ENCODE measurements at places on chromosomes 5 and 9.
A peak's percentile ranks its signal among the peaks of the same experiment; 100 is the strongest.

GRCh38 chr5:66012271-66012670, 85.9 kb downstream of the ERBIN start:
- no peak for DNase-seq

DNA sequence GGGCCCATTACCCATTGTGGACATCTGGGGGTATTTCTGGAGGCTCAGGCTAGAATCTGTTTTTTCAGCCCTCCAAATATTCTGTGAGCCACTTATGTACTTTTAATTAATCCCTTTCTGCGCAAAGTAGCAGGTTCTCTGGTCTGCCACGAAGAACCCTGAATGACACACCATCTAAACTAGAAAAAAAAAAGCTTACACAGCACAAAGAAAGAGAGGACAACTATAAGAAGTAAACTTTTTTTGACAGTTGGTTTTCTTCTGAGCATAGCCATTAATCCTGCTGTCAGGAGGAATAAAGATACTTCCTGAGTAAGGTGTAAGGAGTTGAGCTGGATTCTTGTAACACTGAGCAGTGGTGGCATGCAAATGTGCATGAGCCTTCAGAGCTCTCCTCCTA, 327.5 kb downstream of the TMEM232 start:
- DNase-seq, result no peak

DNA sequence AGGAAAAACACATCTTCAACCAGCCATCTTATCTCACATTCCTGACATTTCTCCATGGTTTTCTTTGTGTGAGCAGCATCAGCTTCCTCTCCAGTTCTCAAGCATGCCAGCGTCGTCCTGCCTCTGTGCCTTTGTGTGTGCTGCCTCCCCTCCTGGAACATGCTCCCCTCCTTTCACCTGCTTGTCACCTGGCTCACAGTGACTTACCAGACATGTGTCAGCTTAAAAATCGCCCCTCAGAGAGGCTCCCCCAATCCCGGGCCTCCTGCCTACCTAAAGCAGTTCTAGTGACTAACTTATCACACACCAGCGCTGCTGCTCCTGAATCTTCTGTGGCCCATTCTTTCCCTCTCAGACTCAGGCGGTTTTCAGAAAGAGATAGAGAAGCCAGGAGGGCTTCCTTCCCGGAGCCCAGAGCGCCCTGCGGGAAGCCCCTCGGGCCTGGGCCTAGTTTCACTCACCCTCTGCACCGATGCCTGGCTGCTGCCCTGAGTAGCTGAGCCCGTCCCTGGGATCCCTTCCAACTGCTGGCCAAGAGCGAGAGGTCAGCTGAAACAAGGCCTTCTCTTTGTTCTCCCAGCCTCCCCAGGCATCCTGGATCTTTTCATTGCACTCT, 51.1 kb upstream of the MVB12B start:
- no peak for DNase-seq

DNA sequence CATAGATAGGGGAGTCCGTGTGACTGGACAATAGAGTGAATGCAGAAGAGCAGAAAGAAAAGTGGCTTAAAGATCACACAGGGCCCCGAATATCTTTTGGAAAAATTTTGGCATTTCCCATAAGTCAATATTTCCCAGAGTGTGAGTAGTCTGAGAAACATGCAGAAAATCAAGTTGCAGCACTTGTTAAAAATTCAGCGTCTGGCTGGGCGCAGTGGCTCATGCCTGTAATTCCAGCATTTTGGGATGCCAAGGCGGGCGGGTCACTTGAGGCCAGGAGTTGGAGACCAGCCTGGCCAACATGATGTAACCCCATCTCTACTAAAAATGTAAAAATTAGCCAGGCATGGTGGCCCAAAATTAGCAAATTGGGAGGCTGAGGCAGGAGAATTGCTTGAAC, 227.0 kb downstream of the DRD1 start:
- no peak for DNase-seq

GRCh38 chr9:38441347-38442085, 17.3 kb upstream of the IGFBPL1 start:
- no peak for DNase-seq

- DNase-seq, result peak; percentile 79
These were observed 9.4 kb downstream of the ERAP2 start for GRCh38 chr5:96885518-96886338.

- DNase-seq, result no peak
These were observed 470.7 kb upstream of the DMAC1 start for GRCh38 chr9:8270235-8270634.

- no peak for DNase-seq
These were observed 273.4 kb downstream of the CSNK1G3 start for GRCh38 chr5:123785162-123786071.

- DNase-seq, result no peak
These were observed 972.6 kb upstream of the EDIL3 start for GRCh38 chr5:85357309-85357708.

DNA sequence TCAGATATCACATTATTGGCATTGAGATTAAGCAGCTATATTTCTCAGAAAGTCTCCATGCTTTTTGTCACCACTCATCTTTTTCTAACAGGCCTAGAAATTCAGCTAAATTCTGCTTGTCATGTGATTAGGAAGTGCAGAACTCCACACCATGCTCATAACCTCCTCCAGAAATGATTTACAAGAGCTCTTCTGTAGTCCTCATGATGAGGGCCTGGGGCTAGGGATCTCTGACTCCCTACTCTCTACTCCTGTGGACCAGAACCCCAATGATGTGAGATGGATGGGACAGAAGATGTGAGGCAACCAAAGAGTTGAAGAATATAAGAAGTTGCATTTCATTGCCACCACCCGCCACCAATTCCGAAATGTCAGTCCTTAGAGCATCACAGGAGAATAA, 16.5 kb upstream of the SIL1 start:
- DNase-seq, result no peak

DNA sequence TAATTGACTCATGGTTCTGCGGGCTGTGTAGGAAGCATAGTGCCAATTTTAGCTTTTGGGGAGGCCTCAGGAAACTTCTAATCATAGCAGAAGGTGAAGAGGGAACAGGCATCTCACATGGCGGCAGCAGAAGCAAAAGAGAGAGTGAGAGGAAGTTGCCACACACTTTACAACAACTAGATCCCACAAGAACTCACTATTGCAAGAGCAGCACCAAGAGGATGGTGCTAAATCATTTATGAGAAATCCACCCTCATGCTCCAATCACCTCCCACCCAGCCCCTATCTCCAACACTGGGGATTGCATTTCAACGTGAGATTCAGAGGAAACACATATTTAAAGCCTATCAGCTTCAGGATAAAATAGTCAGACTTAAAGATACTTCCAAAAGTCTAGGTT, 36.1 kb upstream of the LPAR1 start:
- peak; percentile 80 for DNase-seq

DNA sequence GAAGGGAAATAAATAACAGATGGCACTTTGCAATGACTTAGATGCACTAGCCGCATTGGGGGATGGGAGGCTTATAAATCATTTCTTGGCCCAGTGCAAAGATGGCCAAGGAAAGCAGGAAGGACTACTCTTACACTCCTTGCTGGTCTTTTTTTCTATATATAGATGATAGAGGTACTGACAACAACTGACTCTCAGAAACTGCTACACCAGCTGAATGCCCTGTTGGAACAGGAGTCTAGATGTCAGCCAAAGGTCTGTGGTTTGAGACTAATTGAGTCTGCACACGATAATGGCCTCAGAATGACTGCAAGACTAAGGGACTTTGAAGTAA, 1.7 kb downstream of the CCNG1 start:
- no peak for DNase-seq

- no peak for DNase-seq
These were observed 110.7 kb downstream of the NR6A1 start for GRCh38 chr9:124660341-124660801.

DNA sequence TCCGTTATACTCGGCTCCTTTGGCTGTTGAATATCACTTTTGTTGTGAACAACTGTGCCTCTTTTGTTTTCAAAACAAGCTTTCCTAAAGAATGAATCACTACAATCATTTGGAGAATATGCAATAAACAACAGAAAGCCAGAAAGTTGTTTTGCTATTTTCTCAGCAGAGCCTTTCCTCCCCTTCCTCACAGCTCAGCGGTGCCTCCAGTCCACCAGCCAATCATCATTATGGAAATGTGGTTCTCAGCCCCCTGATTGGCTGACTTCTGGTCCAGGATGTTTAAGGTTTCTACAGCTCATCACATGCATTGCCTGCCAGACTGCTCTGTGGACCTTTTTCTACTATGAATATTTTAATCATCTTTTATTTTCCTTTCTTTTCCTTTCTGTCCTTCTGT, 9.1 kb upstream of the ZNF608 start:
- no peak for DNase-seq

DNA sequence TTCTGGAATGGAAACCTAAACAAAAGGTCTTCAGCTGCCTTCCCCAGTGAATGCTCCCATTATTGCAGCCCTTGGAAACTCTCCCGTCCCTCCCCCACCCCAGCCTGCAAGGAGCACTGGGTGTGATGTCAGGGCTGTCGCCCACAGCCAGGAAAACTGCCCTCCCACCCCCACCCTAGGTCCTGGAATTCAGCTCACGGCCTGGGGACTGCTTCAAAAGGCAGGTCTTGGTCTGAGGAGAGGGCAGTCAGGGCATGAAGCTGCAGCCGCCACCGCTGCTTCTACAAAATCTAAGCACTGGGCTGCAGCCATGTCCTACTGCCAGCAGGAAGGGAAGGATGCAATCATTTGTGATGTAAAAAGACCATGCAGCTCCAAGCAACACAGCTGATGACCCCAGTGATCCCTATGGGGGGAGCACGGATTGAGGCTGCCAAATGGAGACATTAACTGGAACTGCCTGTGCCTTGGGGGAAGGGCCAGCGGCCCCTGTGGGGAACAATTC, 11.4 kb downstream of the GRHPR start:
- no peak for DNase-seq

GRCh38 chr9:128026773-128027541, 40.2 kb downstream of the NAIF1 start:
- DNase-seq, result peak; percentile 54

GRCh38 chr9:114806526-114806900, 674 bp upstream of the TNFSF15 start:
- DNase-seq, result no peak

DNA sequence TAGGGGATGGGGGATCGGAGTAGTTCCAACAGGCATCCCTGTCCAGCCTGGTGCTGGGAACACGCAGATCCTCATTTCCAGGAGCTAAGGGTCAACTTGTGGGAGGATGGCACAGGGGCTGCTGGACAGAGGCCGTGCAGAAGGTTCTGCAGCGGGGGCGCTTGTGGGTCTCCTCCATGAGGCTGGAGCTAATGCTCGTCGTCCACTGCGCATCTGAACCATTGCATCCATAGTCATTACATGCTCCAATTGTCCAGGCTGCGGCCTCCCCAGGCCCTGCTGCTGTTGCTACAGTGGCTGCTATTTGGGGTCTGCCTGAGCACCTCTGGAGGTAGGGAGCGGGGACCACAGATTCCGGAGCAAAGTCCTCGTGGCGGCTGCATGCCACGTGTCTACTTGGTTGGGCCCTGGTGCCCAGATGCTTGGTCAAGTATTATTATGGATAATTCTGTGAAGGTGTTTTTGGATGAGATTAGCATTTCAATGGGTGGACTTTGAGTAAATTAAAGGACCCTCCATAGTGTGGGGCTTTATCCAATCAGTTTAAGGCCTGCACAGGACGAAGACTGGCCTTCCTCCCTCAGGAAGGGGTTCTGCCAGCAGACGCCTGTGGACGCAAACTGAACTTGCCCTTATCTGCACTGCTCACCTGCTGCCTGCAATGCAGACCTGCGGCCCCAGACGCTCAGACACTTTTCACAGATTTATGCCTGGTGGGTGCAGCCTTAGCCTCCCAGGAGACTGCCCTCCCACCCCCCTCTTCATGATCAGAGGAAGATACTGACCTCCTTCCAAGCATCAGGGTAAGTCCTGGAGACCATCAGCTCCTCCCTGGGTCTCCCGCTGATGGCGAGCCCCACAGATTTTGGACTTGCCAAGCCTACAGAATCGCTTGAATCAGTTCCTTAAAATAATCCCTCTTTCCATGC, 127.5 kb upstream of the IRX4 start:
- no peak for DNase-seq
